ENCODE measurements at places on chromosomes 7 and 10. TPM values are rescaled to one million over a fixed set of nuclear protein-coding genes. Genes with fewer than 3 reads are reported as not detected.

- no peak for DNase-seq
These were observed 256.7 kb downstream of the SEMA3A start for GRCh38 chr7:83937930-83938329.

DNA sequence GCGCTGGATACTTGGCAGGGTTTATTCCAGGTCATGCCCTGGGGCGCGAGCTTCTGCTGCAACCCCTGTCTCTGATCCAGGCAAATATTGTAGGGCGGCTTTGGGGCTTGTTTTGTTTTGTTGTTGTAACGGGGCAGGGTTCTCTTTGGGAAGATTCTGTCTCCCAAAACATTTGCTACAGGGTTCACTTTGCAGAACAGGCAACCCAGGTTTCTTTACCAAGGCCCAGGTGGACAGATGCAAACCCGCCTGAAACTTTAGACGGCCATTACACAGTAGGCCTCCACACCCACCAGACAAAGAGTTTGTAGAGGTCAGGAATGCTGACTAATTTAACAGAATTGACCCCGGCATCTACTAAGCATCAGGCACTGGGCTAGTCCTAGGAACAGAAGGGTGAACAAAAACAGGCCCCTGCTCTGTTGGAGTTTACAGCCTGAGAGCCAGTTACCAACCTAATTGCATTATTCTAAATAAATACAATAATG, 567 bp upstream of the CDCA7L start:
- DNase-seq, result no peak

- no peak for DNase-seq
These were observed 175.2 kb upstream of the TCF7L2 start for GRCh38 chr10:112774798-112775197.

- no peak for DNase-seq
These were observed 83.3 kb downstream of the ELMO1 start for GRCh38 chr7:37365405-37365804.

DNA sequence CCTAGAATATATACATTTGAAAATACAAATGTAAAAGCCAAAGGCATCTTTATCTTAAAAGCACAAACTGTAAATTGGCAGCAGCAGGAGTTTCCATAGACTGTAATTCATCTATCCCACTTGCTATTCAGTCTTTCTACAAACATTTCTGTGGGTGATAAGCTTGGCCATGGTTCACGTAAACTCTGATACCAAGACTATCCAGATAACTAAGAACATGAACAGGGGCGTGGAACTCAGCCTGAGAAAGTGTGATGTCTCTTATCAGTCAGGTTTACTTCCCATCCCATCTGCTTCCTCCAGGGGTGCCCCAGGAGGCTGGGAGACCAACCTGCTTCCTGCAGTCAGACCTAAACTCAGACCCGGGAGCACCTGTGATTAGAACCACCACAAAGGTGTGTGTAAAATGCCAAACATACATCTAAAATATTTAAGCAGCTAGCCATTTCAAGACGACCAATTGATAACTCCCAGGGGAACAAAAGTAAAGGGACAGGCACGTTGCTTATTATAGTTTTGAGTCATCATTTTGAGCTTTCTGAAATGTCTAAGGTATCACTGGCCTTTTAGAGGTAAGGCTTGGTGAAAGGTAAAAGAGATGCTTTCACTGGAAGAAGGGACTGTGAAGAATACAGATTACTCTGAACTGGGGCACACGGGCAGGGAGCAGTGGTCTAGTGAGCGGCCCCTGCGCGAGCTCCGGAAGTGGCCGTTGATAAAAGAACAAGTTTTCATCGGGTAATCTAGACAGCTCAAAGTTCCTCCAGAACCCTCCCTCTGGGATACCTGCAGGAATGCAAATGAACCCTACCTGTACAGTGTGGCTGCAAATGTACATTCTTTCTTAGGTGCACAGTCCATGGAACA, 51.5 kb downstream of the RSU1 start:
- no peak for DNase-seq

GRCh38 chr7:129103561-129104324, 40.8 kb upstream of the TSPAN33 start:
- DNase-seq, result peak; percentile 70

- peak; percentile 48 for DNase-seq
These were observed 6.0 kb downstream of the ALOX5 start for GRCh38 chr10:45379891-45380540.

- no peak for DNase-seq
These were observed 262.2 kb downstream of the FZD1 start for GRCh38 chr7:91526404-91526803.

DNA sequence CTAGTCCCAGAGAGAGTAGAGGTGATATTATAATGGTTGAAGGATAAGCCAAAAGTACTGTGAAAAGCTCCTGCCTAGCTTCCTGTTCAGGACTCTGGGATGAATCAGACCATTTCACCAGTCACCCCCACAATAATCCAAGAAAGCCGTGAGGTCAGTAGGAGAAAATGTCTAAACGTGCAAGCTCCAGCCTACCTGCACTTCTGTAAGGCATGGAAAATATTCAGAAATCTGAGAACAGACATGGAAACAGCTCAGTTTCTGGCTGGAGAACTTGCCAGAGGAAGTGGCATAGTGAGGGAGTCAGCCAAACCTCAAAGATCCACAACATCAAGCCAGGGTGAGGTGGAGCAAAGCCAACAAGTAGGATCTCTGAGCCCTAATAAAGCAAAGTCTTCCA, 58.2 kb downstream of the ELAPOR2 start:
- no peak for DNase-seq

- DNase-seq, result no peak
These were observed at the start of gene PGAM2 for GRCh38 chr7:44065431-44066110. TSS of gene PGAM2 (minus strand) at chr7:44065567. CDS start at chr7:44065529, 38 bp downstream.

- DNase-seq, result no peak
These were observed 396.5 kb upstream of the SEMA3D start for GRCh38 chr7:85583131-85583953.

DNA sequence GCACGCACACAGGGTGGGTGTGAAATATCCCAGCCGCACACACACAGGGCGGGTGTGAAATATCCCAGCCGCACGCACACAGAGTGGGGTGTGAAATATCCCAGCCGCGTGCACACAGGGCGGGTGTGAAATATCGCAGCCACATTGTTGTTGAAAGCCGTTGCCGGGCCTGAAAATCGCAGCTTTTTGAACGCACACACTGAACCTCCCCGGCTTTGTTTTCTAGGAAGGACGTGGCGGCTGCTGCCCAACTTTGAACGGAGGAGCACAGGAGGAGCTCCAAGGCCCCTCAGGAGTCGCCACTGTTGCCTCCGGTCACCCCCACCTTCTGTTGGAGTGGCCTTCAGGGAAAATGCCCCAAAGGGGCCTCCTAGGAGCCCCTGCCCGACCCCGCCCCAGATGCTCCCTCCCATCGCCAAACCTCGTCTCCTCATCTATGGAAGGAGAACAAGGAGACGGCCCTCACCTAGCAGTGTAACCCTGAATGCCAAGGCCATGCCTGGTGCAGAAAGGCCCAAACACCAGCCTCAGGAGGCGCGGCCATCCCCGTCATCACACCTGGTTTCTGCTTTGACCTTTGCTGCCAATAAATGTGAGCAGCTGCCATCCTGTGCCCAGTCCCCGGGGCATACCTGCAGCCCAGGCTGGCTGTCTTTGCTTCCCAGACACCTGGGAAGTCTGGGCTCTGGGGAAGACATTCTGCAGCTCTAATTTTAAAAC, 318.6 kb downstream of the PTPRN2 start:
- no peak for DNase-seq

GRCh38 chr10:12919574-12919973, 81.9 kb downstream of the CCDC3 start:
- DNase-seq, result no peak

DNA sequence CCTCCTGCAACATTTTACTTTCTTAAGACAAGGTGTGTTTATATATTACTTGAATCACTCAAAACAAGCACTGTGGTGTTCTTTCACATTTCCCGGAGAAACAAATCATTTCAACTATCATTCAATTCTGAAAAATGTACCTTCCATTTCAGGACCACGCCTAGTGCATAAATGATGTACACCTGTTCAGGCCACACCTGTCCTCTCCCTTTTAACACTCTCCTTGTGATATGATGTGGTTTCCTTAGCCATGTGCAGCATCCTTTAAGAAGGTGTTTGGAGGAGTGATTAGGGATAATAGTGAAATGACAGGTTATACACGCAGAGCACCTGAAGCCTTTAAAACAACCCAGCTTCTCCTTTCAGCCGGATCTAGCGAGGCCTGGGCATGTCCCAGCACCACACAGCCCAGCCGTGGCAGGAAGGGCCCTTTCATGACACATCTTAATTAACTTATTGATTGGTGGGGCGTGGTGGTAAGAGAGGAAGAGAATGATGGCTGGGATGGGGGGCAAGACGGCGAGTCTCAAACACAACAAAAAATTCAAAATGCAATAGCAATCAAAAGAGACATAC, 26.9 kb downstream of the ABLIM1 start:
- no peak for DNase-seq

DNA sequence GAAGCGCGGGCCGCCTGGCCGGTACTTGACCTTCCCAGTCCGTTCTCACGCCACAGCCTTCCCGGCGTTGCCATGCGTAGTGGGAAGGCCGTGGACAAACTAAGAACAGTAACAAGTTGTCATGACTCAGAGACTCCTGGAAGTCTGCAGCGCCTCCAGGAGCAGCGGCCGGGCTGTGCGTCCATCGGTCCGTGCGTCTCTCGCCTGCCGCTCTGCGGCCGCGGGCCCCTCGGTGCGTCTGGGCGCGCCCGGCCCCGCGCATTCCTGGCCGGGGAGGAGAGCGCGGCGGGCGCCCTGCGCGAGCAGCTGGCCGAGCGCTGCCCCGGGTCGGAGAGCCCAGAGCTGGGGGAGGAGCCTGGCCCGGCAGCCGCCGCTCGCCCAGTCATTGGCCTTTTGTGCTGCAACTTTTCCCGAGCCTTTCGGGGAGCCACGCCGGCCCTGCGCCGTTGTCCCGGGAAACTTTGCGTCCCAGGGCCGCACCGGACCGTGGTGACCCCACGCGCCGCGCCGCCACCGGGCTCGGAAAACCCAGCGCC, 123.7 kb downstream of the TACC2 start:
- DNase-seq, result peak; percentile 85

- DNase-seq, result no peak
These were observed 519.2 kb downstream of the TFEC start for GRCh38 chr7:115511330-115511729.

GRCh38 chr7:2070151-2070763, 162.5 kb downstream of the MAD1L1 start:
- no peak for DNase-seq

DNA sequence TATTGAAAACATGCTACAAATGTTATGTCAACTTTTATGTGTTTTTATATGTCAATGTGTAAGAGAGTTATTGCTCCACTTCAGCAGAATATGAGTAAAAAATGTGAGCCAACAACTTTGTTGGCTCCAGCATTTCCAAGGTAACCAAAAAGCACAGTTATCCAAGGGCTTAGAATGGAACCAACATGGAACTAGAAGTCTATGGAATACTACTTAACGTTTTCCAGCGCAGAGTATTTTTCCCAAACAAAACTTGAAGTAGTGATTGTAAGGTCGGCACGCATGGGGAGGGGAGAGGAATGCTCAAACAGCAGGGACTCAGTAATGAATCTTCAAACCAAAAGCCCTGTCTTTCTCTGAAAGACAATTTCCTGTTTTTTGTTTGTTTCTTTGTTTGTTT, 45.0 kb upstream of the TSPAN13 start:
- no peak for DNase-seq

GRCh38 chr7:45401851-45402250, 172.3 kb upstream of the ADCY1 start:
- DNase-seq, result no peak

DNA sequence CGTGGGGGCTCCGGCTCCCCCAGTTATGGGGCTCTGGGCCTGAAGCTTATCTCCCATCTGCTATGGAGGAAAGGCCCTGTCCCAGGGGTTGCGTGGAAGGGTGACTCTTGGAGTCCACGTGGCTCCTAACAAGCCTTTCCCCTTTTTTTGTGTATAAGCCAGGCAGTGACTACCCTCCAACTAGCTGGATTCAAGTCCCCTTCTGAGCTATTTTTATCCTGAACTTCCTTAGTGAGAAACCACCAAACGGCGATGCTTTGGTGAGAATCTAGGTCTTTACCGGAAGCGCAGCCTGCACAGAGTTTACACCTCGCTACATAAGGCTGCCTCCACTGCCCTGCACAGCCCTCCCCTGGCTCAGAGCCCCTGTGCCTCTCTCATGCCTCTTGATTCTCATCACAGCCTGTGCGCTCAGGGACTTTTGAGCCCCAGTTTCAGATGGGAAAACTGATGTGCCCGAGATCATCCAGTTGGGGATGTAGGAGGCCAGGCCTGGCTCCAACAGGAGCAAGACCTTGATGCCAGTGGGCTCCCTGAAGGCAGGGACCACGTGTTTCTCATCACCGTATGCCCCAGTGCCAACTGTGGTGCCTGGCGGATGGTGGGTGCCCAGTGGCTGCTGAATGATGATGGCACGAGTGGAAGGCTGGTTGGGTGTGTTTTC, 102.3 kb upstream of the PPIF start:
- DNase-seq, result no peak

- no peak for DNase-seq
These were observed 134.9 kb downstream of the SFMBT2 start for GRCh38 chr10:7275761-7276440.

DNA sequence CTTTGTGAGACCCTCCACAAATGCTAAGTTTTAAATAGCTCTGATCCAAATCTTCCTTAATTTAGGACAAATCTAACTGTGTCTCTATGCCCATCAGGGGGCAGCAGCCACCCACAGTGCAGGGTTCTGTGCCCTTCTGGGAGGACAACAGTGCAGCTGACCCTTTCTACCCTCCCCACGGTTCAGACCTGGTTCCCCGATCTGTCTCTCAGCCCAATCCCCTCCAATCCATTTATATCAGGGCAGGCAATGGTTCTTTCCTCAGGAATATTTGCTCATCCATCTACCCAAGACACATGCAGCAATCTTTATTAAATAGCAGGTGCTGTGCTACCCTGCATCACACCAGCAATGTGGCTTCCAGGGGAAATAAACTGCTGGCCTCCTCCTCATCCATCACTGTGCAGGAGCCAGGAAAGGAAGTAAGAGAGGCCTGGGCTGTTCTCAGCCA, 4.0 kb upstream of the RBM28 start:
- DNase-seq, result no peak

- no peak for DNase-seq
These were observed 39.1 kb upstream of the HSPA12A start for GRCh38 chr10:116781370-116781884.

Gene TMEM236
- total RNA-seq, result 0.15 TPM

Gene LDB3
- 0.20 TPM for total RNA-seq

Gene GNGT1
- not detected for total RNA-seq

Gene SNX10
- 27.4 TPM for total RNA-seq

Gene LRIT1
- not detected for total RNA-seq

Gene TRPV5
- not detected for total RNA-seq

Gene SSMEM1
- not detected for total RNA-seq

Gene VWDE
- 0.38 TPM for total RNA-seq

Gene EPHB4
- 48.8 TPM for total RNA-seq

Data from left lobe of liver (tissue), 2 donors.